ENCODE measurements at places on chromosomes 6 and 20.
A peak's percentile ranks its signal among the peaks of the same experiment; 100 is the strongest.

- DNase-seq, result no peak
Measured at GRCh38 chr20:46894971-46895905, 595 bp downstream of the EYA2 start.

DNA sequence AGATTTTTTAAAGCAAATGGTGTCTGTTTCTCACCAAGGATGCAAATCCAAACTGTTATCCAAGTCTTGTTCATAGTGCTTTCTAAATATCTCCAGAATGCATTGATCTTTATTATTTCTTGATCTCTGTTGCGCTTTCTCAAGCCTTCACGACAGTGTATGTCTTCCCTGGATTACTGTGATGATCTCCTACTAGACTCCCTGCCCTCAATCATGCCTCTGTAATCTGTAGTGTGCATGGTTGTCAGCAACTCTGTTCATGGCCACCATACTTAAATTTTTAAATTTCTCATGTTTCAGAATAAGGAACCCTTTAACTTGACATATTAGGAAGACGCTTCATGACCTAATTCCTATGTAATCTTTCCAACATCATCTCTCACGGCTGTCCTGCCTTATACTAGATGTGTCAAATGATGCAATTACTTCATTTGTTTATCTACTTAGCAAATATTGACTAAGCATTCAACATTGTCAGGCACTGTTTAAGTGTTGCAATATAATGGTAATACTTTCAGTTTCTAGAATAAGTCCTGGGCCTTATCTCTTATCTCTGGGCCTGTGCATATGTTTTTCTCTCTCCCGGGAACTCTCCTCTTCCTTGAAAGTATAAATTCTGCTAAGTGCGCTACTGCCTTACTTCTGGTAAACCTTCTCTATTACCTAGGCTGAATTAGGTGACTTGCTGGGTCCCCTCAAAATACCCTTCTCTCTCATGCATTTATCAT is 25.6 kb upstream of the AHI1 start:
- no peak for DNase-seq

GRCh38 chr6:33418690-33419291 is 884 bp upstream of the CUTA start:
- DNase-seq, result no peak

DNA sequence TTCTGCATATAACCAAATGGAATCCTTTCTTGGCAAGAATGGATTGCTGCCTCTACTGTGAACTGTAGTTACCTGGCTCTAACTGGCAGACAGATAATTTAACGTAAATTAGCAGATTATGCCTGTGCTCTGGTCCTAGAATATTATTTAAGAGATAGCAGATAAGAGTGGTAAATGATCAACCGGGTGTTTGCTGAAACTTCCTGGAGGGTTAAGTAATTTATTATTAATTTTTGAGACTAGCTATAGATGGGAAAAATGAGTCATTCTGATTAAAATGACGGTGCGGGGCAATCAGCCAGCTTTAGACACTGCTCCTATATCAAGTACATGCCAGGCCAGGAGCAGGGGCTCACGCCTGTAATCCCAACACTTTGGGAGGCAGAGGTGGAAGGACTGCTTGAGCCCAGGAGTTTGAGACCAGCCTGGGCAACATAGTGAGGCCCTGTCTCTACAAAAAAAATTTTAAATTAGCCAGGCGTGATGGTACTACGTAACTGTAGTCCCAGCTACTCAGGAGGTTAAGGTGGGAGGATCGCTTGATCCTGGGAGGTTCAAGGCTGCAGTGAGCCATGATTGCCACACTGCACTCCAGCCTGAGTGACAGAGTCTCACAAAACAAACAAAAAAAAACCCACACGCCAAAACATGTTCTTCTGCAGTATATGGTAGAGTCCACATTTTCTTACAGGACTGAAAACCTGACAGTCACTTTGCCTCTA is 22.6 kb downstream of the B4GALT5 start:
- DNase-seq, result no peak

GRCh38 chr6:2454180-2454579 is 208.8 kb upstream of the GMDS start:
- DNase-seq, result no peak

DNA sequence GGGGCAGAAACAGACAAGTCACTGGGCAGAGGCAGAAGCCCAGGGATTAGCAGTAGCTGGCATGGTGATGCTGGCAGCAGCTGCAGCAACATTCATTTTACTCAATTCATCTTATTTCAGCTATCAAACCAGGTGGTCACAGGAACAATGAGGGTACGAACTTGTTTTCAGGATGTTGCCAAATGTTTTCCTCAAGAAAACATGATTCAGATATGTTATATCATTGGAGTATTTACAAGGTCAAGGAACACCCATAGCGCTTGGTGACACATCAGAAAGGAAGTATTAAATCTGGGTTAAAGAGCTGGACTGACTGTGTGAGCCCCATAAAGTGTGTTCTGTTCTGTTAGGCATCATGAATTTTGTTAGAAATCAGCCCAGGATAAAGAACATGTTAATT is 456.9 kb upstream of the ID4 start:
- DNase-seq, result no peak

- DNase-seq, result peak; percentile 87
Measured at GRCh38 chr6:161373905-161374451, 100.1 kb upstream of the AGPAT4 start.

DNA sequence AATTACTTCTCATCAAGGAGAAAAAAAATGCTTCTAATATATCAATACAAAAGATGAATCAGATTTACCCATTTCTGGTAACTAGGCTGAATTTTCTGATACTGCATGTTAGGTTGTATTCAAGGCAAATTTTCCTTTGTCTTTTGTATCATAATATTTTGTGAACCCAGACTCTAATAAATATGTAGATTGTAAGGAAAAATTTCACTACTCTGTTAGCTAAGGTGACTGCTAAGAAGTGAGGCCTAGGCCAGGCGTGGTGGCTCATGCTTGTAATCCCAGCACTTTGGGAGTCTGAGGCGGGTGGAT is 12.7 kb downstream of the TP53INP2 start:
- no peak for DNase-seq

DNA sequence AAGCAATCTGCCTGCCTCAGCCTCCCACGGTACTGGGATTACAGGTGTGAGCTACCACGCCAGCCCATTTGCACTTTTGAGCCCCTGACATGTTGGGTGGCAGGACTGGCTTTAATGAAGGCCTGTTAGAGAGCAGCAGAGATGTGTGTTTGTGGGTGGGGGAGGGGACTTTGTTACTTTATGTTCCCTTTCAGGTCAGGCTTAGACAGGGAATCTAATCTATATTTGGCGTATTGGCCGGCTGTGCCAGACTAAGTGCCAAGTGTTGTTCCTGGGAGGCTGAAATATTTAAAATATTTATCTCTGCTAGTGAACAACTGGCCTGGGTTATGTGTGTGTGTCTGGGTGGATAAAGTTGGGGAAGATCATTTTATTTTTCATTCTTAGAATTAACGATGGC is 6.1 kb downstream of the GMPR start:
- DNase-seq, result no peak

- DNase-seq, result no peak
Measured at GRCh38 chr6:84615113-84615850, 149.1 kb downstream of the TBX18 start.

DNA sequence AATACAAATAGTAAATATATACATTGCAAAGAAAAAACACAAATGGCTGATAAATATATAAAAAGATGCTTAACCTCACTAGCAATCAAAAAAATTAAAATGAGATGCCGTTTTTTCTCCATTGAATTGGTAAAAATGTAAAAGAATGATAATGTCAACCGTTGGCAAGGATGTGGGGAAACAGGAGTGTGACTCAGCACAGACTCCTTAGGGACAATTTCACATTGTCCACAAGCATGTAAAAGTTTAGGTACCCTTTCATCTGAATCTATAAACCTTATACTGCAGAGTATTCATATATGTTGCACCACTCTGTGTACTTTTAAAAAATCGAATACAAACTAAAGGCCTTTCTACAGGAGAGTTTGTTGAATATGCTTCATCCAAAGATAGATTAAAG is 143.1 kb upstream of the RREB1 start:
- no peak for DNase-seq

DNA sequence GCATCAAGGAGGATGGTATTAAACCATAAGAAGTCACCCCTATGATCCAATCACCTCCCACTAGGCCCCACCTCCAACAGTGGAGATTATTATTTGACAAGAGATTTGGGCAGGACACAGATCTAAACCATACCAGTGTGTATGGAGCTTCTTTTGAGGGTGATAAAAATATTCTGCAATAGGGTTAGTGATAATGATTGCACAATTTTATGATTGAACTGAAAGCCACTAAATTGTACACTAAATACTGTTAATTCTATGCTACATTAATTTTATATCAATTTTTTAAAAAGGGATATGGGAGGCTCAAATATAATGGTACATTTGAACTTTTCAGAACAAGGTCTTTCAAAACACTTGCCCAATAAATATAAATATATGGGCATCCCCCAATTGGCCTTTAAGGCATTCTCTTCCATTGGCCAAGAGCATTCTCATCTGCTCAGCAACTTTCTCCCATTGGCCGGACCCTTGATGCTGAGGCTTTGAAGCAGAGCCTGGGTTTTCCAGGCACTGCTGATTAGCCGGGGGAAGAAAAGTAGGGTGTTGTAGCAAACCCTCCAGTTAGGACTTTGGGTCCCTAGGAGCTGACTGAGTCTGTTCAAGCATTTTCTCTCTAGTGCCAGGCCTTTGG is 209.9 kb downstream of the LRFN2 start:
- no peak for DNase-seq

GRCh38 chr6:95805699-95806098 is 210.1 kb upstream of the FUT9 start:
- DNase-seq, result no peak

GRCh38 chr6:169640983-169641382 is 60.8 kb downstream of the WDR27 start:
- DNase-seq, result no peak

DNA sequence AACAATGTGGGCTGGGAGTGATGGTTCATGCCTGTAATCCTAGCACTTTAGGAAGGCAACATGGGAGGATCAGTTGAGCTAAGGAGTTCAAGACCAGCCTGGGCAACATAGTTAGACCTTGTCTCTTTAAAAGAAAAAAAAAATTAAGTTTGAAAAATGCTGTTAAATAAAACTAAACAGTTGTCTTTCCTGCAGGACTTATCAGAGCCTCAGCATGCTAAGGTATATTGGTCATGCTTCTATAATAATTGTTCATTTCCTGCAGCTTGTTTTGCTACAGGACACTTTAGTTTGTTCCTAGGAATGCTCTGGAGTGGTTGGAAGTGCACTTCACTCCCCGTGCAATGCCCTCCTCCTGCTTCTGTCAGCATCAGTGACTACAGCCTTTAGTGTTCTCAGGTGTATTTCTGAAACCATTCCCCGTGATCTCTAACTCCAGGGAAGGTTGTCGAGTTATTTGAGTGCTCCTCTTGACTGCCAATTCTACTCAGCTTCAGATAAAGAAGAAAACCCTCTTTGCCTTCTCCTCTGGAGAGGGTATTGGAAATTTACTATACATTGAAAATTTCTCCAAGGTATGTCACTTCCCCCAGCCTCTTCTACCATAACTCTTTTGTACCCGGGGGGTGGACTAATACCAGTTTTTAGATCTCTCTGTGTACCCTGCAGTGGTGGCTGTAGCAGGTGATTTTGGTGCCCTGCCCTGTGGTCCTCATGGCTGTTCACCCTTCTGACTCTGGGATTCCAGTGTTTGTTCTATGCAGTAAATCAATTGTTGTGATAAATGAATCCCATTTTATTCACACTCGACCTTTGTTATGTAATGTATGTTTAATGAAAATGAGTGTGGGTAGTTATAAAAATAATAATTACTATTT is 33.8 kb downstream of the NHLRC1 start:
- DNase-seq, result no peak

- no peak for DNase-seq
Measured at GRCh38 chr6:165999279-165999678, 168.4 kb downstream of the TBXT start.

DNA sequence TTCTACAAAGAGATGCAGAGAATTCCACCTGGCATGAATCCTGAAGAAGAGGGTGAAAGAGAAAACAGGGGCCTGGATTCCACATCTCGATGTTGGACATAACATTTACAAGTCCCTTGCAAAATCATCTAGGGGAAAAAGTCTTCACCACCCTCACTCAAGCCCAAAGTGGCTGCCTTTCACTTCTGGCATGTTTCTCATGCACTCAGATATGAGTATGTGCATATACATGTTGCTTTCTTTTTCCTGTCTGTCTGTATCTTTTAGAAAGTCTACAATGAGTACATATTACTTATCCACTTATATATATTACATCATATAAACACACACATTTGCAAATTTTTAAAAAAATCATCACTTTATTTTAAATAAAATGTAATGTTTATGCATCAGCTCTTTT is 159.3 kb downstream of the KIF6 start:
- DNase-seq, result no peak

DNA sequence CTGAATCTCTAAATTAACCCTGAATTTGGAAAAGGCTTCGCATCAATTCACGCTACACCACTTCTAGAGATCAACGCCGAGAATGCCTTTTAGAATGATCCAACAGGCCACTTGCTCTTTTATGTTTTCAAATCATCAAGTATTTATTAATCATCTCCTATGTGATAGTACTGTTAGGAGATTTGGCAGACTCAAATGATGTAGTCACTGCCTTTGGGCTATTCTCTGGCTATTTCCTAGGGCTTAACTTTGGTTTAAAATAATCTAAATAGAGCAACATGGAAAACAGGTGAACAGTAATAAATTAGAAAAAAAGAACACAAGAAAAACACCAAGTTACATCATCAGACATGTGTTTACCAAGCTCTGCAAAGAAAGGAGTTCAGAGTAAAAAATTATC is 140.3 kb downstream of the TENT5A start:
- DNase-seq, result no peak

DNA sequence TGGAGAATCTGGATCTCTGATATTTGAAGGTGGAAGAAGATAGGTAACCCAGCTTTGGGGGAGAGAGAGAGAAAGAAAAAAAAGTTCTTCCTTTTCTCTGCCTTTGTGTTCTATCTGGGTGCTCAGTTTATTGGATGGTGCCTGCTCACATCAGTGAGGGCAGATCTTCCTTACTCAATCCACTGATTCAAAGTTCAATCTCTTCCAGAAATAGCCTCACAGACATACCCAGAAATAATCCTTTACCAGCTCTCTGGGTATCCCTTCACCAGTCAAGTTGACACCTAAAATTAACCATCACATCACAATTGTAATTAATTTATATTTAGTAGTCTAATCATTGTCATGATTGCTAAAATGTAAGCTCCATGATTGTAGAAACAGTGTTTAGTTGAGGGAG is 189.1 kb downstream of the EPM2A start:
- DNase-seq, result no peak

All from posterior cingulate gyrus (tissue), 11 donors.